Activated T-cell treated with anti-CD3 and anti-CD28 coated beads, Interleukin-2, amount 50 U/mL, for 72 hours (primary cell): ENCODE measurements at places on chromosomes 3 and 15. TPM values are rescaled to one million over a fixed set of nuclear protein-coding genes. Genes with fewer than 3 reads are reported as not detected.

Gene BFSP2
- total RNA-seq = not detected

Gene SHC4
- 2.1 TPM for total RNA-seq

Gene ARHGAP11A
- total RNA-seq = 108 TPM

Gene BTLA
- 17.5 TPM for total RNA-seq

Gene ADGRG7
- total RNA-seq = not detected

Gene ALDH1A3
- total RNA-seq = 0.14 TPM

Gene GRK7
- not detected for total RNA-seq

Gene SPINK8
- not detected for total RNA-seq

Gene DNAJA4
- total RNA-seq = 36.4 TPM

Gene ZPLD1
- total RNA-seq = 0.32 TPM

Gene PLA1A
- 1.2 TPM for total RNA-seq

Gene PFN2
- 5.9 TPM for total RNA-seq

Gene ZSCAN29
- total RNA-seq = 44.8 TPM

Gene CMTM8
- 9.0 TPM for total RNA-seq

Gene SMAD6
- 0.35 TPM for total RNA-seq

Gene RAB8B
- 157 TPM for total RNA-seq

Gene GOLGA6L7
- total RNA-seq = not detected

Gene SV2B
- 0.17 TPM for total RNA-seq

Gene KIF7
- 1.8 TPM for total RNA-seq

Gene IMPG2
- total RNA-seq = 0.82 TPM

Gene ASB14
- total RNA-seq = not detected

Gene CCR8
- 1.7 TPM for total RNA-seq

Gene CCR1
- 0.51 TPM for total RNA-seq

Gene PIGZ
- 1.7 TPM for total RNA-seq

Gene GPR15
- 4.6 TPM for total RNA-seq

Gene THRB
- total RNA-seq = not detected

Gene LRRIQ4
- total RNA-seq = not detected

Gene TMEM108
- not detected for total RNA-seq

Gene GOLGA6D
- not detected for total RNA-seq

Gene GALNT15
- total RNA-seq = not detected

Gene GOLGA8N
- 6.5 TPM for total RNA-seq

Gene ATP2C1
- 79.6 TPM for total RNA-seq

Gene PIERCE2
- 0.69 TPM for total RNA-seq

Gene HIGD2B
- 0.30 TPM for total RNA-seq

Gene IL1RAP
- 20.3 TPM for total RNA-seq

Gene PATL2
- total RNA-seq = 50.8 TPM

Gene ANKRD63
- total RNA-seq = not detected

Gene CLDN18
- not detected for total RNA-seq

Gene ZNF660
- total RNA-seq = 0.50 TPM

Gene LYSMD2
- 23.1 TPM for total RNA-seq

Gene CHRD
- 0.19 TPM for total RNA-seq

Gene RBM5
- 172 TPM for total RNA-seq

Gene KBTBD13
- total RNA-seq = not detected

Gene SUCNR1
- total RNA-seq = 0.05 TPM

Gene NTRK3
- 4.2 TPM for total RNA-seq

Gene LARP6
- total RNA-seq = 0.74 TPM

Gene SERPINI1
- 3.9 TPM for total RNA-seq

Gene DPPA2
- total RNA-seq = not detected

Gene TF
- 1.9 TPM for total RNA-seq

Gene SGO1
- 27.8 TPM for total RNA-seq

Gene SLC2A2
- not detected for total RNA-seq

Gene SEC22A
- total RNA-seq = 17.4 TPM
